ENCODE measurements at places on chromosomes 4 and X.

DNA sequence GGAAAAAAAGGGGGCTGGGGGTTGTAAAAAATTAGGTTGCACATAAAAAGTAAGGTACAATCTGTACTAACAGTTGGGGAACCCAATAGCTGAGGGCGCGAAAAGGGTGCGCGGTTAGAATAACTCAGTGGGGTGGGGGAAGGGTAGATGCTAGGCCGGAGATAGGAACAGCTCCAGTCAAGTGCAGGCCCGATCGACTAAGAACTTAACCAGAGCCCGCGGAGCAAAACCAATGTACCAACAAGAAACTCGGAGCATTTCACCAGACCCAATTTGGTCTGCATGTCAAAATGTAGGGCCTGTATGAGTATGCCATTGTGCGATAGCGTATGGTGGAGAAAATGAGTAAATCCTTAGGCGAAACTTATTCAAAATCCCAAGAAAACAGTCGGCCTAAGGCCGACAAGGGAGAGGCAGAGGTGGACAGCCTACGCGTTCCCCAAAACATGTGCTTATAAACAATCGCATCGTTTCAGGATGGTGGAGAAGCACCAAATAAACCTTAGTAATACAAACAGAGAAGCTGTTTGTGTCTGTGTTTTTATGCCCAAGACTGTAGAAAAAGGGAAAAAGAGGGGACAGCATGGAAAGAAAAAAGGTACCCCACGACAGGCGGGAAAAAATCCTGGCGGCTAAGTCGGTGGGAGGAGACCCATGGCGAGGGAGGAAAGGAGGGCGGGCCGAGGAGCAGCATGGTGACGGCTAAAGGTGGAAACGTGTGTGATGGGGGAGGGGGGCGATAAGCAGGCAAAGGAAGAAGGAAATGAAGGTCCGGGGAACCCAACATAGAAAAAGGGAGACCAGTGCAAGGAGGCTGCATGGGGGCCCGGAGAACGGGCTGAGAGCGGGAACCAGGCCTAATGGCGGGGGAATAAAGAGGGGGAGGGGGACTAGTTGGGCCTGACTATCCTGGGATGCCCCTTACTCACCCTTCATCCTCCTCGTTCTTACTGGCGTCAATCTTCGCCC, 990 bp downstream of the HNRNPD start:
- DNase-seq = peak; percentile 64

DNA sequence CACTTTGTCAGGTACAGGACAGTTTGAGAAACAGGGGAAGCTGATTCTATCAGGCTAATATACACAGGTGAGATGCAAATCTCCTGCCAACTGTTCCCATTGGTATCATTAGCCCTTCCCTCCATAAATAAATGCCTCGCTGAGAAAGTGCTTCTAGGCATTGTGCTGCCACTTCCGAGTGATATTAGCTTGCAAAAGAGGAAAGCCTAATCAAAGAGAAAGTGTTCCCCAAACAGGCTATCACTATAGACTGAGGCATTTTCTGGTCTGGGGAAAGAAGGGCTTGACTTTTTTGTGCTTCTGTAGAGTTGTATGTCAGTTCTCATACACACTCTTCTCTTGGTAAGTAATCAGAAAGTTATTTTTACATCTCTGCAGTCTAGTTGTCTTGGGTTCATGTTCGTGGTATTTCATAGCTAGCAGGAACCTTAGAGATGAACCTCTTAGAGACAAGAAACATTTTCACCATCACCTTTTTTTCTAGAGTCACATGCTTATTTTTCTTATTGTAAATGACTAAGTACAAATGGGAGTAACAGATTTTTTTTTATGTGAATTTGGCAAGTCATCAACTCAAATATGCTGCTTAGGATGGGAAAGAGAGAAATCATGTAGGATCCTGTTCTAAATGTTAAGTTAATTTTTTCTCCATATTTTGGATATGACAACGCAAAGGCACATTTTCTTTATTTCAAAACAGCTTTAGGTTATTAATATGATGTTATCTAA, 1009.8 kb downstream of the ADGRL3 start:
- no peak for DNase-seq

DNA sequence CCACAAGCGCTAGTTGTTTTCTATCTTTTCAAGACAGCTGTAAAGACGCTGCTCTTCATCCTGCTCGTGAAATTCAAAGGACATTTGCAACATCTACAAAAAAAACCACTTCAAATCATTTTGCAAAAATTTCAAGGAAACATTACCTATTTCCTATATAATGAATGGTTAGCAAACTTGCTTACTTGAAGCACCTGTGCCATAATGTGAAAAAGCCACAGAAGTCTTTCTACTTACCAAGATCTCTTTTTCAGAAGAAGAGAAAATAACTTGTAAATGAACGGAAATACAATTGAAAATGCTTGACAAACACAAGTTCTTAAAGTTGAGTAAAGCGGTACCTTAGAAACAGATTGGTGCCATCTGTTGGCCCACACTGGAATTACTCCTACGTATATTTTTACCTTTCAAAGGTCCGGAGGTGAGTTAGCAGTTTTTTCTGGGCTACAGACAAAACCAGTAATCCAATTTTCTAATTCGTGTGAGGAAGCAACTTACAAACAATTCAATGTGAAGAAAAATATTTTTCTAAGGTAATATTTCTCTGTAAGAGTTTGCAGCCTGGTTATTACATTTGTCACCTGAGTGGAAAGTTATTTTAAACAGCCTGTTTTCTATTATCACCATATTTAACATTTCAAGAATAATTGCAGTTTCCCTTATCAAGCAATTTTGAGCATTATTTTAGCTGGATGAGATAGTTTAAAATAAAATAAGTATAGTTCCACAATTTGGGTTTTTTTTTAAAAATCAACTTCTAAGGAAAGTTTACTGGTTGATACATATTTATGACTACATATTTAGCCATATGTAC, at the start of gene TLR6:
Gene TLR6, minus strand, starts transcription at position 294 of the 814 bp plus-strand sequence. CDS start 27,344 bp downstream, outside the sequence.
- DNase-seq = peak; percentile 53

DNA sequence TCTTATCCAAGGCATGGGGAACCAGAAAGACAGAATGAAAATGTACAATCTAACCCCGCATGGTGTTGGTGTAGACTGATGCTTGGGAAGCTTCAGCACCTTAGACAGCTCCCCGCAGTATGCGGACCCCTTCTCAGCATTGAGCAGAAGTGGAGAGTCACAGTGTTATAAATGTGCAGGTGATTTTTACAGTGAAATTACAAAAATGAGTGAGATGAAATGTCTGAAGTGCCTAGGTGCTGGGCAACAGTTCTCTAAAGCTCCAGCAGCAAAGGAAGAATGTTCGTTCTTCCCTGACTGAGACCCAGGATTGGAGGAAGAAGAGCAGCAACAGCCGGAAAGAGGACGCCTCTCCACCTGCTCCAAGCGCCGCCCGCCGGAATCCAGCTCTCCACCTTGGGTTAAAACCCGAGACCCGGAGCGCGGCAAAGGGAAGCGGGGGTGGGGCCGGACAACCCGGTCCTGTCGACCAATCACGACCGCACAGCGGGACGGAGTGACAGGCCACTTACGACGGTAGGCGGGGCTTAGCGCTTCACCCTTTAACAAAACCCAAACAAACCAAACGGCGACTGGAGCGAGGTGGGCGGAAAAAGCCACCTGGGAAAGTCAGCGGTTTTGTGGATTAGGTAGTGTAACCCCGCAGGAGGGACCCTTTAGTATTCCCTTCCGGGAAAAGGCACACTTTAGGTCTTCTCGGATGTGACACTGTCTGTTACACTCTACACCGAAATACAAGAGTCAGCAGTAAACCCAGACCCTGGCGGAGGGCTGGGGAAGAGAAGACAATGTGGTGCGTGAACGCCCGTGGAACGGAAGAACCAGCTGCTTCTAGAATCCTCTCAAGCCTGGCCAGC, at the start of gene GLRA3:
Gene GLRA3, minus strand, starts transcription at position 403 of the 857 bp plus-strand sequence. CDS start 436 bp downstream, outside the sequence.
- no peak for DNase-seq

DNA sequence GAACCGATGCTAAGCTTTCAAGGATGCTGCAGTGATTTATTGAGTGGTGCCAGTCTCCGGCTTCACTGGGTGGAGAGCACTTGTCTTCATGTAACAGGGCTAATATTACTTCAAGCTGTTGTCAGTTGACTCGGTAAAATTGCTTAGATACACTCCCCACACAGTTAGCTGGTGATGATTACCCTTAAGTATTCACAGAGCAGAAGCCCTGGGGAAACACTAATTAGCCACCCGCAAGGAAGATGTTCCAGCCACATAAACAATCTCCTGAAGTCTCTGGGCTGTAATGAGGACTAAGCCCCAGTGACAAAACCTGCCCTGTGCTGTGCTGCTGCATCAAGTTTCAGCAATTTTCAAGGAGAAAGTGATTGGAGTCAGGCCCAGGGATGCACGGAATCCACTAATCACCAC, 37.3 kb upstream of the GK2 start:
- DNase-seq = no peak

DNA sequence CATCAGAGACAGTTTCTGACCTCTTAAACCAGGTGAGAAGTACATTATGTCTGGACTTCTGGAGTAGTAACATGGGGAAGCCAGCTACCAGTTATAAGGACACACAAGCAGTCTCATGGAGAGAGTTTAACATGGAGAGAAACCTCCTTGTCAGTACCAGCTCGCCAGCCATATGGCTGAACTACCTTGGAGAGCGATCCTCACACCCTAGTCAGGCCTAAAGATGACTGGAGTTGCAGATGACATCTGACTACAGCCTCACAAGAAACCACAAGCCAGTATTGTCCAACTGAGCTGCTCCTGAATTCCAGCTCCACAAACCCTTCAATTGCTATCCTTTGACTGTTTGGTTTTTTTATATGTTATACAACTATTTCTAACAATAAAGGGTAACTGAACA, 49.8 kb downstream of the PDHA2 start:
- no peak for DNase-seq

All from T follicular helper cell (primary cell).